ENCODE measurements at places on chromosomes 1 and 21. TPM values are rescaled to one million over a fixed set of nuclear protein-coding genes. Genes with fewer than 3 reads are reported as not detected.

The SIK1 gene
- total RNA-seq: 10.4 TPM

The KIF21B gene
- total RNA-seq: 1.0 TPM

The PAQR6 gene
- 0.27 TPM for total RNA-seq

The CD1B gene
- total RNA-seq: not detected

The GJB3 gene
- total RNA-seq: not detected

The TADA1 gene
- total RNA-seq: 8.8 TPM

The GPR25 gene
- total RNA-seq: not detected

The RCSD1 gene
- under 0.01 TPM for total RNA-seq

The IFFO2 gene
- total RNA-seq: 26.6 TPM

The THEMIS2 gene
- total RNA-seq: 3.1 TPM

The AMY2A gene
- not detected for total RNA-seq

The C1orf56 gene
- total RNA-seq: 1.3 TPM

The TMEM50B gene
- total RNA-seq: 16.7 TPM

The IGSF9 gene
- total RNA-seq: under 0.01 TPM

The SMG7 gene
- 27.6 TPM for total RNA-seq

The MEAF6 gene
- total RNA-seq: 47.2 TPM

The SGIP1 gene
- total RNA-seq: 19.7 TPM

The ASPM gene
- total RNA-seq: 12.6 TPM

The FCGR2B gene
- not detected for total RNA-seq

All from endothelial cell of coronary artery (primary cell).